ENCODE measurements at places on chromosomes 6 and 20.
A peak's percentile ranks its signal among the peaks of the same experiment; 100 is the strongest.

- DNase-seq: no peak
Observed at GRCh38 chr6:52523378-52524142, 53.3 kb downstream of the TRAM2 start.

DNA sequence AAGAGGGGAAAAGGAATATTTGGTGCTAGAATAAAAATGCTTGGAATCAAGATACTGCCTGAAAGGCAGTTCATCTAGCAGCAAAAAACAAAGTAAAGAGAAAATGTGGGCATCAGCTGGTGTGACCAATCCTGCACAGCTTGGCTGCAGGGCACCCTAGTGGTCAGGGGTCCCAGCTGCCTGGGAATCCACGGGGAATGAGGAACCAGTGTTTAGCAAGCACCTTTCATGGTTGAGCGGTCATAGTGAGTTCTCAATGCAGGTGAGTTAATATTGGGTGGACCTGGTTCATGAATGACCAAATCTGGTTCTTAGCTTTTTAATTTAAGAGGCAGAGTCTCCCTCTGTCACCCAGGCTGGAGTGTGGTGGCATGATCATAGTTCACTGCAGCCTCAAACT, 53.3 kb downstream of the CAP2 start:
- no peak for DNase-seq

- DNase-seq: no peak
Observed at GRCh38 chr6:28336284-28337120, 554 bp upstream of the ZSCAN31 start.

GRCh38 chr6:37489697-37490336, 9.9 kb downstream of the CCDC167 start:
- no peak for DNase-seq

GRCh38 chr6:170449835-170450753, 103.0 kb downstream of the PSMB1 start:
- DNase-seq: no peak

DNA sequence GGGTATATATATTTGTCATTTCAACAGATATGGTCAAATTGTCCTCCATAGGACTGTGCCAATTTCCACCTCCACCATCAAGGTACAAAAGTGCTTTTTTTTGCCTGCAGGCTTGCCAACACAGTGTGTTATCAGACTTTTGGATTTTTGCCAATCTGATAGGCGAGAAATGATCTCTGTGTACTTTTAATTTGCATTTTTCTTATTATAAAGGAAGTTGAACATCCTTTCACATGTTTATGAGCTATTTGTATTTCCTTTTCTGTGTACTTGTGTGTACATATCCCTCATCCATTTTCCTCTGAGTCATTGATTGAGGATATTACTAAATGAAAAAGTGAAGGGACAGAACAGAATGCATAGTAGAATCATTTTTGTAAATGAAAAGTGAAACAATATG, 39.0 kb upstream of the PTPN1 start:
- DNase-seq: no peak

DNA sequence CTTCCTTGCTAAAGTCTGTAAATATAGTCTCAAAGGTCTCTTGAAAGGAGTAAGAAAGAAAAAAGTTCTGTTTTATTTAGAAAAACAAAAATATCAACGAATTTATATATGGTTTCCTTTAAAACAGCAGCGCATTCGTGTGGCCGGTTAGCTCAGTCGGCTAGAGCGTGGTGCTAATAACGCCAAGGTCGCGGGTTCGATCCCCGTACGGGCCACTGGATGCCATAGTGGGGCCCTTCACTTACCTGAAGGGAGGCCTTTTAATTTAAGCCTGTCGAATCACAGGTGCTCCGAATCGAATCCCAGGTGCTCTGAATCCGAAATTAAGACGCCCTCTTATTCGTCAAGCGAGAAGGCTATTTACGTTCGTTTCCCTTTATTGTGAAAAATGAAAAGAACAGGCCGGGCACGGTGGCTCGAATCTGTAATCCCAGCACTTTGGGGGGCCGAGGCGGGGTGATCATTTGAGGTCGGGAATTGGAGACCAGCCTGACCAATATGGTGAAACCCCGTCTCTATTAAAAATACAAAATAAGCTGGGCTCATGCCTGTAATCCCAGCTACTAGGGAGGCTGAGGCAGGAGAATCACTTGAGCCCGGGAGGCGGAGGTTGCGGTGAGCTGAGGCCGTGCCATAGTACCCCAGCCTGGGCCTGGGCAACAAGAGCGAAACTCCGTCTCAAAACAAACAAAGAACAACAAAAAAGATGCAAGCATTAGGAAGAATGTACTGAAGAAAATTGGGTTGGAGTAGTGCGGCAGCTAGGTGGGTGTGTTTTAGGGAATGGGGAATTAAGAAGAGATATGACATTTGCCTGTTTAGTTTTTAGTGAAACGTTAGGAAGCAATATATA, 195.8 kb upstream of the ZNF184 start:
- DNase-seq: peak; percentile 61

DNA sequence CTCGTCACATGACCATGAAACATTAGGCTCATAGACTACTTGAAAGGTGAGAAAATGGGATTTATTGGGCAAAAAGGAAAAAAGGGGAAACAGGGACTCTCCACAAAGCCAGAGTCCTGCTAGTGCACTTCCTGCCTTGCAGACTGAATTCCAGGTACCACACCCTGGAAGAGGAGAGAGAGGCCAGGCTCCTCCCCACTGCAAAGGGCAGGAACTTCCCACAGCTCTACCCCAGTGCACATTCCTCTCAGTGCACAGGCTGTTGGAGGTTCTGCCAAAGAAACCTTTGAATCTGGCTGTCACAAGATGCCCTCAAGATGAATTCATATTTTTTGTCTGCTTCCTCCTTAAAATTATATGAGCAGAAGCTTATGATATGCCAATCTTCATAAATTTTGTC, 920.4 kb upstream of the GJE1 start:
- no peak for DNase-seq

DNA sequence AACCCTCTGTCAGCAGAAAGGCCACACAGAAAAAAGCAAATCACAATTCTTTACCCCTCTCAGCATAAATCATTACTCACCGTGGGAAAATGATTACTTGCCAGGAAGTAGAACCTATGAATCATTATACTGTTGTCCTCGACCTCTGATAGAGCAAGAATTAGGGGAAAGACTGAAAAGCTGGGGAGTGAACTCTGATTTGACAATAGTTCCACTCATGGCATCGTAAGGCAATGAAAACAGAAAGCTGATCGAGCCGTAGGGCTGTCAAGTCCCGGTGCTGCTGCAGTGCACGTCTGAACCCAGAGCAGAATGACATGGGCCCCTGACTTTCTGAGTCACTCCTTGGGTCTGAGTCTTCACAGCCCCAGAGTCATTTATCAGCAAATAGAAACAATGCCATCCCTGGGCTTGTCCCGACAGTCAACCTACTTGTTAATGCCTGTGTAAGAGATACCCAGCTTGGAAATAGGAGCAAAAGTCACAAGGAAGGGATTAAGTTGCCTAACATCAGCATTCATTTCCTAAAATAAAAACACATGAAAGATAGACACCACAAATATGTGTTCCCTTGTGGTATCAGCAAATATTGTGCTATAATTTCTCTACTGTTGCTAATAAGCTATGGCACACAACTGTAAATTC, 224.8 kb upstream of the MARCKS start:
- peak; percentile 37 for DNase-seq

DNA sequence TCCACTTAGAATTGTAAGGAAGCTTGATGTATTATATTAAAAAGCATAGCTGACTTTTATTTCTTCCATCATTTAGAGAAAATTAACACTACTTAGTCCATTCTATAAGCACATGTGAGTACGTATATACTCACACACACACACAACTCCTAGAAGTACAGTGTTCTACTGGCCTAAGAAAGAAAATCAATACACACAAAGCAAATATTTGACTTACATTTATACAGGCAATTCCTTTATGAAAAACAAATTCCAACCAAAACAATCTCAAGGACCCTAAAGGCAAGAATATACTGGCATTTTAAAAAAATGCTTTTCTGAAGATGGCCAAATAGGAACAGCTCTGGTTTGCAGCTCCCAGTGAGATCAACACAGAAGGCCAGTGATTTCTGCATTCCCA, 71.9 kb downstream of the NRSN1 start:
- no peak for DNase-seq

- no peak for DNase-seq
Observed at GRCh38 chr6:119138906-119139541, 60.6 kb upstream of the FAM184A start.

Data from stimulated activated CD4-positive, alpha-beta T cell treated with anti-CD3 and anti-CD28 coated beads, Interleukin-4, amount 100 ng/mL, for 4 hours (primary cell).